ENCODE measurements at places on chromosomes 2 and 18.
A peak's percentile ranks its signal among the peaks of the same experiment; 100 is the strongest.

- no peak for DNase-seq
Measured at GRCh38 chr2:58895857-58896256, 654.7 kb upstream of the FANCL start.

DNA sequence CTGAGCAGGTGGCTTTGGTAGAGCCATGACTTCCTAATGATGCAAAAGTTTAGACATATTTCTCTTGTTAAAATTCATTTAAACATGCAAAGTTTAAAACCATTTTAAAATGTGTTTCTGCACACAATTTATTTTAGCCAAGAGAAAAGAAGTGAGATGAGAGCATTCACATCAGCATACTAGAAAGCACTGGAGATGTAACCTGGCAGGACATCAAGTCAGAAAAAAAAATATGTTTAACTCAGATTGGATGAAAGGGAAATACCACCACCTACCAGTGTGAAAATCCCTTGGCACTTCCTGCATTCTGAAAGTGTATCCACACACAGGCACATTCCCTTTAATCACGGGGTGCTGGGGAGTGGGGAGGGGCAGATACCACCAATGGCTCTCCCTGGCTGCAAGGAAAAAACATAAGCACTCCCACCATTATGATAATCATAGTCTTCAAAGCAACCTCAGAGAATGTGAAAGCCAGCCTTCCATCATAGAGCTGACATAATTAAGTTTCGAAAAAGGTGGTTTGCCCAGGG is 25.0 kb downstream of the DNER start:
- DNase-seq: no peak

DNA sequence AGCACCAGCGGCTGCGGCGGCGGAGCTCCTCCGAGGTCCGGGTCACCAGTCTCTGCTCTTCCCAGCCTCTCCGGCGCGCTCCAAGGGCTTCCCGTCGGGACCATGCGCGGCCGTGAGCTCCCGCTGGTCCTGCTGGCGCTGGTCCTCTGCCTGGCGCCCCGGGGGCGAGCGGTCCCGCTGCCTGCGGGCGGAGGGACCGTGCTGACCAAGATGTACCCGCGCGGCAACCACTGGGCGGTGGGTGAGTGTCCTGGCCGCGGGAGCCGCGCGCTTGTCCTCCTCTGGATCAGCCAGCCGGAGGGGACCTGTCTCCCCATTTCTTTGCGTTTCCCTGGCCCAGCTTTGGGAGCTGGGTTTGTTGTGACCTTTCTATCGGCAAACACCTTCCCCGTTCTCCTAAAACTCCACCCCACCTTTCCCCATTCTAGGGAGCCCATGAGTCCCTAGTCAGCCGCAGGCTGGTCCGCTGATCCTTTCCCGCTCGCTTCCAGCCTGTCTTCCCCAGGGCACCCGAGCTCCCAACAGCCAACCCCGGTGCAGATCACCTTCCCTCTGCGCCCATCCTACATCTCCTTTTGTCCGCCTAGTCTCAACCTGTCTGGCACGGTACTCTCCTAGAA is 316 bp downstream of the GRP start:
- no peak for DNase-seq

- DNase-seq: peak; percentile 51
Measured at GRCh38 chr2:168573128-168573903, 117.2 kb downstream of the CERS6 start.

GRCh38 chr18:12307701-12308385 is at the start of gene TUBB6:
Gene TUBB6 (plus strand): TSS chr18:12308241. CDS start chr18:12308293, 52 bp downstream.
- DNase-seq: peak; percentile 79

- peak; percentile 69 for DNase-seq
Measured at GRCh38 chr2:176554101-176555048, 285.1 kb downstream of the MTX2 start.

All from fibroblast of villous mesenchyme (primary cell).